COLO829 (cell line): ENCODE measurements at places on chromosomes 1 and 21.
A peak's percentile ranks its signal among the peaks of the same experiment; 100 is the strongest.

DNA sequence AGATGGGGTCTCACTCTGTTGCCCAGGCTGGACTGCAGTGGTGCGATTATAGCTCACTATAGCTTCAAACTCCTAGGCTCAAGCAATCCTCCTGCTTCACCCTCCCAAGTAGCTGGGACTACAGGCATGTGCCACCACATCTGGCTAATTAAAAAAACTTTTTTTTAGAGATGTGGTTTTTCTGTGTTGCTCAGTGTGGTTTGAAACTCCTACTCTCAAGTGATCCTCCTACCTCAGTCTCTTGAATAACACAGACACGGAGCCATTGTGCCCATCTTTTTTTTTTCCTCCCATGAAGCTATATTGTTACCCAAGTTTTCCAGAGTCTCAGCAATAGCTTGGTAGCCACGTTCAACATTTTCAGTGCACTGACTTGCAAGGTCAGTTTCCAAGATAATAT is 2.7 kb downstream of the GIPC2 start:
- no peak for DNase-seq

DNA sequence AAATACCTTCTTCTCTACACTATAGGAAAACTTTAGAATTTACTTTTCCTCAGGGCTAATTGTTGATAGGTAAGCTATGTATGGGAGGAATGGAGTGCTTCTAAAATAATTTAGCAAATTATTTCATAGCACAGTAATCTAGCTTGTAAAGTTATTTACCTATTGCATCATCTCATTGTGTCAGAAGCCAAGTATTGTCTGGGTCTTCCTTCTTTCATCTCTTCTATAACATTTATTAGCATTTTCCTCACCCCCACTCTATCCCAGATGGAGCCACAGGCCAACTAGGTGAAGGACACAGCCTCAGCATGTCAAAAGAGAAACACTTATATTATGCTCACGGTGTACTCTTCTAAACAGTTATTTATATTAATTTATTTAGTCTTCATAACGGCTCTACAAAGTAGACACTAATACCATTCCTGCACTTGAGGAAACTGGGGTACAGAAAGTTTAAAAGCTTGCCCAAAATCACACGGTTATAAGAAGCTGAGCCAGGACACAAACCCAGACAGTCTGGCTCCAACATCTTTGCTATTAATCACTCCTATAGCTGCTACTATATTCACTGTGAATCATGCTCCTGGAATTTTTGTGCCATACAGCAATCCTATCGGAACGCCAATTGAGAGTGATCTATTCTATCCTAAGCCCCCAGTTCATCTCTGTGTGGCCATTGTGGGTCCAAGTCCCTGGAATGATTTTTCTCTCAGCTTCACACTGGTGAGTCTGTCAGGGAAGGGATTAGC is 43.1 kb downstream of the OR10J5 start:
- DNase-seq: no peak

GRCh38 chr1:183023601-183024316 is 539 bp downstream of the LAMC1 start:
- no peak for DNase-seq

DNA sequence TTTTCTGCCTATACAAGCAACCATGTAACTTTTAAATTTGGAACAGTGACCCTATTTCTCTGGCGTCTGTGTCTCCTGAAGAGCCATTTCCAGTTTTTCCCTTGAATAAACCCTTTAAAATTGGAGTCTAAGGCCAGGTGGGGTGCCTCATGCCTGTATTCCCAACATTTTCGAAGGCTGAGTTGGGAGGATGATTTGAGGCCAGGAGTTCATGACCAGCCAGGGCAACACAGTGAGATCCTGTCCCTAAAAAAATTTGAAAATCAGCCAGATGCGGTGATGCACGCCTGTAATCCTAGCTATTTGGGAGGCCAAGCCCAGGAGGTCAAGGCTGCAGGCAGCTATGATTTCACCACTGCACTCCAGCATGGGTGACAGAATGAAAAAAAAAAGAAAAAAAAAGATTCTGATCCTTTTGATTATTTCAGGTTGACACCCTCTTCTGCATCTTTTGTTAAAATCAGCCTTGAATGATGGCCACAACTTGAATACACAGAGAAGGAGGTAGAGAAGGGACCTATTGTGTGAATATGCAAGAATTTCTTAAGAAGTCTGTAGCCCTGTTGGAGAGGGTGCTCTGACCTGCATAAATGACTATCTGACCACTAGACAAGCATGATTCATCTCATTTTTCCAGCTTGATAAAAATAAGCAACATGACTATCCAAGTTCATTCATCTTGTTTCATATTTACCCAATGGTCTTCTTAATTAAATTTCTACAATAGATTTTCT is 40.2 kb upstream of the PARP1 start:
- peak; percentile 56 for DNase-seq

DNA sequence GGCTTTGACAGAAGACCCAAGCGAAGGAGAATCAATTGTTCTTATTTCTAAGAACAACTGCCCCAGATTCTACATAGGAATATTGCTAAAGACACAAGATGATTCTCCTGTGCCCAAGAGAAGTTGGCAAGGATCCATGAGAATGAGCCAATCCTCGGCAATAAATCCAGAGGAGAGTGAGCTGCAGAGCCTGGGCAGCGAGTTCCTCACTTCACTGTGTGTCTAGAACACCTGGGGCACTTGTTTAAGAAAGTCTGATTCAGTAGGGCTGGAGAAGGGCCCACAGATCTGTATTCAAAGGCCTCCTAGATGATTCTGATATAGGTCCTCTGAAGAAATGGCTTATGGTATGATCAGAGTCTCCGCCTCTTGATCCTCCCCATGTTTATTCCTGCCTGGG is 31.8 kb downstream of the GADD45A start:
- no peak for DNase-seq

GRCh38 chr1:209157546-209158249 is 425.8 kb upstream of the CAMK1G start:
- no peak for DNase-seq

DNA sequence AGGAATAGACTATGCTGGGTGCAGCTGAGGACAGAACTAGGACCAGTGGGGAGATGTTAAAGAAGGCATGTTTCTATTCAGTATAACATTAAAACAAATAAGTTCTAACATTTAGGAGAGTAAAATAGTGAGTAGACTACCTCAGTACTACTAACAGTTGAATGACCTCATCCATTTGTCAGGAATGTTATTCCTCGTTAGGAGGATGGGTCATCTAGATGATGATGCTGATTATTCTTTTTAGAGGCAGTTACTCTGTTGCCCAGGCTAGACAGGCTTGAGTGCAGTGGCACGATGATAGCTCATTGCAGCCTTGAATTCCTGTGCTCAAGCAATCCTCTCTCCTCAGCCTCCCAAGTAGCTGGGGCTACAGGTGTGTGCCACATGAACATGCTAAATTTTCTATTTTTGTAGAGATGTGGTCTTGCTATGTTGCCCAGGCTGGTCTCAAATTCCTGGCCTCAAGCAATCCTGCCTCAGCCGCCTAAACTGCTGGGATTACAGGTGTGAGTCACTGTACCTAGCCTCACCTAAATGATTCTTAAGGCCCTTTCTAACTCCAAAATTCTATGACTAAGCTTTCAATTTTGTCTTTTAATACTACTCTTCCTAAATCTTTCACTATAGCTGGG is 9.3 kb downstream of the EEIG2 start:
- no peak for DNase-seq

DNA sequence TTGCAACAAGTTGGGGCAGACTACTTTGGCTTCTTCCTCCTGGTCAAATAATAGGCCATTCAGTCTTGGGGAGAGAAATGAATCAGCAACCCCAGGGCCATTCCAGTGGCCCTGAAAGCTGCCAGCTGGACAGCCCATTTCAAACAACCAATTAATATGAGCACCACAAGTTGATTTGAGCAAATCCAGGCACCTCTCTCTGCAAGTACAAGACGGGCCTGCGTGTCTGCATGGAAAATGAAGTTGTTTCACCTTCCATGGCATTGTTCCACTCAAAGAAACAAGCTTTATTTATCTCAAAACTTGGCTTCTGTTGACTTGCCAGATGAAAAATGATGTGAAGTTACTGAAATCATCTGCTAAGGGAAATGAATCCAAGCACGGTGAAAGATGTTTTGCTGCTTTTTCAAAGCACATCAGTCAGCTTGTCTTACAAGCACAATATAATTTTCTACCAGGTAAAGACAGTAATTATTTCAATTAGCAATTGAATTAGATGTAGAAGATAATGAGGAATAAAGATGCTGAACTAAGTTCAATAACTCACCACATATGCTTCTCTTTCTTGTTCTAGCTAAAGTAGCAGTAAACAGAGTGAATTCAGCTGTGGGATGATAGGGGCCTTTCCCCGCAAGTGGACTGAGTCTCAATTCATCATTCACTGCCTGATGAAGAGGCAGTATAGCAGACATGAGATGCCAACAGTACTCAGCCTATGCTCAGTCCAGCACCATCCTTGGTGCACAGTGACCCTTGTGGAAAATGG is 95.2 kb upstream of the SSX2IP start:
- no peak for DNase-seq

- peak; percentile 68 for DNase-seq
These were observed 25.7 kb upstream of the SLC19A2 start for GRCh38 chr1:169511316-169512005.

DNA sequence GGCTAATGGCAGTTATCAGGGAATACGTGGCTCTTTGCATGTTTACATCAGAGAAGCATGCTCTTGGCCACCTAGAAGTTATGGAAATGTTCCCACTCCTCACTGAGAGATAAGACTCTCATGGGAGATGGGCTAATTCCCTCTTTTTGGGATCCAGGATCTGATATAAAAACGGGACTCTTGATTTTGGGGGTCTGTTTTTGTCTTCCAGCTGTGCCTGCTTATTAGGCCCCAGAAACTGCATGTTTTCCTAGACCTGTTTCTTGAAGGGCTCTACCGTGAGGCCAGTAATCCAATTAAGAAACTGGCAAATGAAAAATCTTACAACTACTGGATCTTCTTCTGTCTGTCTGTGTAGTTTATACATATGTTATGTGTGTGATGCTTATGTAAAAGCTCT is 47.0 kb upstream of the PTCH2 start:
- DNase-seq: no peak

- no peak for DNase-seq
These were observed 177.1 kb downstream of the TNR start for GRCh38 chr1:175566247-175566646.

- no peak for DNase-seq
These were observed 108.2 kb downstream of the VPS13D start for GRCh38 chr1:12338017-12338416.

DNA sequence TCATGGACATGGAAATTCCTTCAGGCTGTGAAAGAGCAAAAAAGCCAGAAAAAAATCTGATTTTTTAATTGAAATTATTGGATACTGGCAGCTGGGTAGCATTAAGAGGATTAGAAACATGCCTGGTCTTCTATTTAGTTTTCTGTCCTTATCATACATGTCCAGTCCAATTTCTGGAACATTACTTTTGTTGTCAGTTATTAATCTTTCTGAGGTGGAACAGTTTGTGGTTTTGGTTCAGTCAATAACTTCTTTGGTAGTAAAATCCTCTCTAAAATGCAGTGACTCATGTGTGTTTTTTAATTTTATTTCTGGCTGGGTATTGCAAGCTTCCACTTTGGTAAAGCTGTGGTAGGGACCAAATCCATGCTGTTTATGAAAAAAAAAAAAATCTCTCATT is 687.0 kb upstream of the ADGRL2 start:
- no peak for DNase-seq

DNA sequence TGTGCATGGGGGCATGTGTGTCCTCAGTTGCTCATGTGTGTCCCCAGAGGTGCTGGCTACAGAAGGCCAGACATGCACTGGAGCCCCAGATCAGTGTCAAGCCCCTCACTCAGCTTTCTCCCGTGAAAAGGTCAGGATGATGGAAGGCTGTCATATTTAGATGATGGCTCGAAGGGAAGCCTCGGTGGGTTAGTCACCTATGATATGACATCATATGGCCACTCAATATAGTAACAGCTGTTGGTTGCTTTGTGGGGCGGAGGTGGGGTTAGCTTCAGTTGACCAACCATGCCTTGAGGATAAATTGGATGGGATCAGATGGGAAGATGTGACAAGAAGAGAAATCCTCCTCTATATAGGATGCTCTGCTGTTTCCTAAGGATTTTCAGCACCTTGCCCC is 43.5 kb upstream of the ATF3 start:
- no peak for DNase-seq

DNA sequence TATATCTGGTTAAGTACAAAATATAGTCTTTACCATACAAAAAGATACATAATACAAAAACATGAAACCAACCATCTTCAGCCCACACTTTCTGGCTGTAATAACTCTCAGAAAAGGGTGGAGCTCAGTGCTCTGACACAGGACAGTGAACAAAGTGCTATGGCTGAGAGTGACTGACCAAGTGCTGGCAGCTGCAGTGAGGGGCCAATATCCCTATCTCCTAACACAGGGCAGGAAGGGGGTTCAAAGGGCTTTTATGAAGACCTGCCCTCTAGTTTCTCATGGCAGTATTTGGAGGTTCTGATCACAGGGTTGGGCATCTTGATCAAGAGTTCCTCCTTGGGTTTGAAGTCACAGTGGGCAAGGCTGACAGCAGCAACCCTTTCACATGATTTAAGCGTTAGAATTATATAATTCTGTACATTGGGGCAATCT is 3.9 kb downstream of the TXNIP start:
- DNase-seq: no peak

GRCh38 chr1:8348777-8349472 is 31.0 kb downstream of the SLC45A1 start:
- DNase-seq: peak; percentile 73

GRCh38 chr1:33972676-33973395 is 109.0 kb downstream of the HMGB4 start:
- no peak for DNase-seq

GRCh38 chr1:30662291-30662840 is 61.0 kb downstream of the MATN1 start:
- DNase-seq: no peak

- DNase-seq: no peak
These were observed 5.3 kb downstream of the AKNAD1 start for GRCh38 chr1:108851567-108851966.

- DNase-seq: no peak
These were observed 19.0 kb downstream of the BACE2 start for GRCh38 chr21:41186755-41187536.
